ENCODE measurements at places on chromosomes 3 and 15.

DNA sequence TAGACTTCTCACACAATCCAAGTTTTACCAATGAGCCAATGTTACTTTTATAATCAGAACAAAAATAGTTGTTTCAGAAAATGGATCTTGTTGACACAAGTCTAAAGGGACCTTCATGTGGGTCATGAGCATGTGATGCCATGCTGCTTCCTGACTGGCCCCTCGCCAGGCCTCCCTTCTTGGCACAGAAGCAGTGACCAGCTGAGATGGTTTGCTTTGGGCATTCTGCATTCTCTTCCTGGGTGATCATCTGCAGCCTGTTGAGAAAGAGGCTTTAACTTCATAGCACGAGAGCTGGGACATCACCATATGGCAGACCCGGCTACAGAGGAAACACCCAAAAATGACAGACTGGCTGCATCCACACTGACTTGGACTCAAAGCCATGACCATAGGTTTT is 45.7 kb downstream of the TGM4 start:
- no peak for DNase-seq

- DNase-seq, result no peak
Observed at GRCh38 chr15:69000091-69000490, 14.4 kb upstream of the NOX5 start.

DNA sequence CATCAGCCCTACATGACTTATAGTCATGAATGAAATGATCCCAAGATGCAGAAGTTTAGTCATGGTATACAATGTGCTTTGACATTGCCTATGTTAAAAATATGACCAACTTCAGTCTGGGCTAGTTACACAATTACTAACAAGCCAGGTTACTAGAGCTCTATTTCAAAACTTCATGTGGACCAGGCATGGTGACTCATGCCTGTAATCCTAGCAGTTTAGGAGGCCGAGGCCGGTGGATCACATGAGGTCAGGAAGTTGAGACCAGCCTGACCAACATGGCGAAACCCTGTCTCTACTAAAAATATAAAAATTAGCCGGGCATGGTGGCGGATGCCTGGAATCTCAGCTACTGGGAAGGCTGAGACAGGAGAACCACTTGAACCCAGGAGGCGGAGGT is 613.0 kb downstream of the CADM2 start:
- DNase-seq, result no peak

GRCh38 chr3:72451841-72452240 is 396.4 kb downstream of the SHQ1 start:
- no peak for DNase-seq

DNA sequence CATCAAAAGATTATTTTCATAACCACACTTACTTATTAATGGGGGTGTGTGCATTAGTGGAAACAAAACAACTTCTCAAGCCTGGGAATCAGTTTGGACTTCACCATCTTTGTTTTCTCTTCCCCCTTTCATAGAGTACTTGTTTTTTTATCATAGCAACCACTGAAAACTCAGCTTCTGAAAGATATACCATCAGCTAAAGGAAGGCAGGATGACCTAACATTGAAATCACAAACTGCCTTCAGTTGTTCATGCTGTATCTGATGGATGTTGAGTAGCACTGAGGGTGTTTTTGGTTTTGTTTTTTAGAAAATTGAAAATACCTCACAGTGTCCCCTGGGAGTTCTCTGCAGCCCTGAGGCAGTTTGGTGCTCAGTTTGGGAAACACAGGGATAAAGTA is 46.5 kb downstream of the NEK10 start:
- DNase-seq, result no peak

- DNase-seq, result peak; percentile 53
Observed at GRCh38 chr3:30042274-30042859, 564.0 kb upstream of the TGFBR2 start.

GRCh38 chr15:66679657-66680108 is 22.4 kb upstream of the SMAD6 start:
- DNase-seq, result no peak

DNA sequence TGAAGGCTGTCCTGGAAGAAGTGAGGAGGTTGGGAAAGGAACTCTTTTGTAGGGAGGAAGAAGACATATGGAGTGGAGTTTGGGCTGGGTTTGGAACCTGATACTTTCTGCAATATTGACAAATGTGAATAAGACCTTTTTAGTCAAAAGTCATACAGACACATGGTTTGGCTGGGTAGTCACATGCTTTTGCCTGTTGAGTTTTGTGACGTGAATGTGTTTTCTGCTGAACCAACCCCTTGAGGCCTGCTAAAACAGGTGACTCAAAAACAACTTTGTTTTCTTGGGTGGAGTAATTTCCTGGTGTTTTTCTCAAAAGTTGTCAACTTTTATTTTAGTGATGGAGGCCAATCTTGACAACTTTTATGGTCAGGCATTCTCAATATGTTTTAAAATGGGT is 39.4 kb upstream of the CCR4 start:
- DNase-seq, result no peak

GRCh38 chr15:32887090-32887489 is 169.3 kb downstream of the GREM1 start:
- DNase-seq, result no peak

DNA sequence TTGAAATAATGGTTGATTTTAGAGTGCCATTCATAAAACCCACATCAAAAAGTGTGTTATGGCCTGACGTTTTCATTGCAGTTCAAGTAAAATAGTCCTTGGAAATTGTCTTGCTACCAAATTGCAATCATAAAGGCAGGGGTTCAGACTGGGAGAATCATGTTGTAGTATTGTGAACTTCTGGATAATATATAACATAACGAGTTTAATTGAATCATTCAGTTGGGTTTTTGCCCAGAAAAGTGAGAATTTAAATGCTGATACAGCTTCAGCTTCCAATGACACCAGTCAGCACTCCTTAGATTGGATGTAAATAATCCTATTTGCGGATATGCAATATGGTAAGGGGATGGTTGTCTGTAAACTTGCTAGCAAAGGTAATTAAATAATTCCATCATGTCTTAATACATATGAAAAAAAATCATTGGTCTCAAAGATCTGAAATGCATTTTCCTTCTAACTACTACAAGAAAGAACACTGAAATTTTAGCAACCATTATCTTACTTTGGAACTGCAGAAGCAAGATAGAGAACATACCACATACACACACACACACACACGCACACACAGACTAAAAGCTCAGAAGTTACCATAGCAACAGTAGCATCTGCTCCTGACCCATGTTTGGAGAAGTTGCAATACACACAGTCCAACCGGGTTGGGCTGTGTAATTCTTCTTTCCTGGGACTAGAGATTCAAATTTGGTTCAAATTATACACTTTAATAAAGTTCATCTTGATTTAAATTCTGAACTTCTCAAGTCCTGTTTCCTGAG is 686.2 kb upstream of the NR2F2 start:
- no peak for DNase-seq

GRCh38 chr3:146195030-146195429 is 34.0 kb upstream of the PLOD2 start:
- DNase-seq, result no peak

DNA sequence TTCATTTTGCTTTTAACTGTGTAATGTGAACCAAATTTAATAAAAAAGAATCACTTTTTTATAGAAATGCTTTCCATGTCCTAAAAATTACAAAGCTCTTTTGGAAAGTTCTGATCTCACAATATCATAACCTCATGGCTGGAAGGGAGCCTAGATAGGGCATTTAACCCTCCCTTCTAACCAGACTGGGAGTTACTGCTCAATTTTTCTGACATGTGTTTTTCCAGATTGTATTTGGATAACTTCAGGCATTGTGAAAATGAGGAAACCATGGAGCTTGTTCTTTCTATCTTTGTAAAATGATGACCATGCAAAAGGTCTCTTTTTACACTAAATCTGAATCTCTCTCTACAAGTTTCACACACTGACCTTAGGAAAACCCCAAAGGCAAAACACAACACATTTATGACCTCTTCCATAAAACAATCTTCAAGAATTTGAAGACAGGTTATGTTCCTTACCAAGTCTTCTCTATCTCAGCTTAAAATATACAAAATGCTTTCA is 508.8 kb downstream of the DIPK2A start:
- DNase-seq, result no peak

DNA sequence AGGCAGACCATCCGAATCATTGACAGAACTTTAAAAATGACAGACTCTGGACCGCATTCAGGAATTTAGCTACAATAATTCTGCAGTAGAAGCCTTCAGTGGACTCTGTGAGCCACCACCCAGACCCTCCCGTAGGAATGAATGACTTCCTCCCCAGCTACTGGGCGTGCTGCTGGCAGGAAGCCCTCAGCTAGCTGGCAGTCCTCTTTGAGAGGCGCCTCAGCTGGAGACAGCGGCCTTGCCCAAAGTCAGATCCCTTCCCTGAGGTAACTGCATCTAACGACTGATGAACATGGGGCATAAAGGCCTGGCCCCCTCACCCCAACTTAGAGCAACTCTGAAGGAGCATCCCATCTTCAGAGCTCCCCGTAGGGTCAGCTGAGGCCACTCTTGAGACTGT is 25.8 kb downstream of the CRABP1 start:
- DNase-seq, result no peak

- DNase-seq, result no peak
Observed at GRCh38 chr3:103047640-103048039, 612.8 kb downstream of the ZPLD1 start.

DNA sequence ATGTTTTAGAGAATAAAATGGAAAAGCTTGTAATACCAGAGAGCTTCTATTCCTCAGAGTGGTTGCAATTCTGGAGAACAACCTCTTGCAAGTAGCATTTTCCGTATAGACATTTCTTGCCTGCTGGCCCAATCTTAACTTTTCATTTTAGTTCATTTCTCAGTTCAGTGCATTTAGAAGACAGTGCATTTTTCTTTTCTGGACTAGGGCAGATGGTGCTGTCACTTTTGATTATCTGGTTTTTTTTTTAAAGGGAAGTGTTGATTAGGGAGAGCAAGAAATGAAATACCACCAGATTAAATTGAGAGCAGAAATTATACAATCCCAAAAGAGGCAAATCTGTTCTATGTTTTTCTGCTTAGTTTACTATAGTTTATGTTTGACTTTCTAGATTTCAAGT is 172.7 kb downstream of the GHSR start:
- no peak for DNase-seq

GRCh38 chr3:35664460-35664919 is 25.2 kb downstream of the ARPP21 start:
- peak; percentile 4 for DNase-seq

GRCh38 chr3:73415118-73415517 is 209.6 kb downstream of the PDZRN3 start:
- no peak for DNase-seq

DNA sequence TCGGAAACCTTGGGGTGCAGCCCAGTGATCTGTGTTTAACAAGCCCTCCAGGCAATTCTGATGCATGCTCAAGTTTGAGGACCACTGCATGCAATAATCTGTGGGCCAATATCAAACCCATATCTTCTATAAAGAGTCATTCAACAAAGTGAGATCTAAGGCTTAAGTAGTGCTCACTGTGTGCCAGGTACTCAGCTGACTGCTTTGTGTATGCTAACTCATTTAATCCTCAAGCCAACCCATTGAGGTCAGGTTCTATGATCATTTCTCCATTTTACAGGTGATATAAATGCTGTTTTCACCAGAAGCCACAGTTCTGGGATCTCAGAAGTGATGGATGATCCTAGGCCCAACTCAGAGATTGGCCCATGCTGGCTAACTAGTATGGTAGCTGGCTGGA is 101.7 kb downstream of the SMAD6 start:
- no peak for DNase-seq

DNA sequence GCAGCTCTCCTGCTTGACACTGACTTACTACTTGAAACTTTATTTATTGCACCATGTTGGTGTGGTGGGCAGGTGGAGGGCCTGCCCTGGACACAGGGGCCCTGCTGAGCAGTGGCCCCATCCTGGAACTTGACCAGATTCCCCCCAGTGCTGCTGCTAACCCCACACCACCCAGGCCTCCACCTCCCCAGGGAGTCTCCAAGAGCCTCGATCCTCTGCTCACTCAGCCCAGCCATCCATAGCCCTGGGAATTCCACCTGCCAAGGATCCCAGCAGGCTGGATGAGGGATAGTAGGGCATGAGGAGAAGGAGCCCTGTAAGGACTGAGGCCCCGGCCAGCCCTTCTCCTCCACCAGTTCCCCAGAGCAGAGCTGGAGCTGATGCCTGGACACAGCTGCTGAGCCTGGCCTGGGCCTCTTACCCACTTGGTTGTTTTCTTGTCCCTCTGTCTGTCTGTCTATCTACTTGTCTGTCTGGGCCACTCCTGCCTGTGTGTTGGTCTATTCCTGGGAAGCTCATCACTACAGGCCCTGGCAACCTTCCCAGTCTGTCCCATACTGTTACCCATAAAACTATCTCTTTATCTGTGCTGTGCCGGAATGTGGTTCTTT is 2.8 kb downstream of the CHAC1 start:
- no peak for DNase-seq

DNA sequence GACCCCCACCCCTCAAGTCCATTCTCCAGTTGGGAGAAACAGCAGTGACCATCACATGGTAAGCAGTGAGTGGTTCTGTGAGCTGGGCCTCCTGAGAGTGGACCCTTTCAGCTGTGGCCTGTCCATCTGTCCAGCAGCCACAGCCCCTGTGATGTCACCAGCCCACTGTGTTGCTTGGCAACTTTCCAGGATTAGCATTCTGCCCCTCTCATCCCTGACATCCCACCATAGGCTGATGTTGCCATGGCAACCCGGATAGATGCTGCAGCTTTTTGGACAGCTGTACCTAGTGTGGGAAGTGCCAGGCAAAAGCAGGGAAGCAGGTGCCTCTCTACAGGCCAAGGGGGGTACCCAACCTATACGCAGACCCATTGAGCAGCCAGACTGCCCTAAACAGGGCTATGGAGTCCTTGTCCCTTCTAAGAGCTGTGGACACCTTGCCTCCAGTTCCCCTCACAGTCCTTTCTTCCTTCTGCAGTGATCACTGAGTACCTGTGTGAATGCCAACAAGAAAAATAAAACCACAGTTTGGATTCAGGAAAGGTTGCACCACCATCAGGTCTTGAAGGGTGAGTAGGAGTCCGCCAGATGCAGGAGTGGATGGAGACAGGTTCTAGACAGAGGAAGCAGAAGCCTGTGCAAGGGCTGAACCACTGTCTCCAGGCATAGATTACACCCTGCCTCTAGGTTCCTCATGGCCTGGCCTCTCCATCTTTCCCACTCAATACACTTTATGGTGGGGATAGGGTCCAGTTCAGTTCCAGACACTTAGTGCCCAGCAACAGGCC is at the start of gene DNAH1:
DNAH1 (plus strand) TSS at position 343 of the 788 bp plus-strand sequence. CDS start 6,124 bp downstream, outside the sequence.
- DNase-seq, result no peak

Measured in CD4-positive, alpha-beta T cell treated with Interferon alpha-2 for 1 hour (primary cell).